ENCODE measurements at places on chromosomes 11 and 22. TPM values are rescaled to one million over a fixed set of nuclear protein-coding genes. Genes with fewer than 3 reads are reported as not detected.

GRCh38 chr11:107370390-107370789 lies 87.2 kb downstream of the CWF19L2 start:
- H3K4me1 ChIP-seq, result peaks cover 9% of the 10 kb centered on the region
- no peak overlapping the region for H3K4me3 ChIP-seq
- no peaks in the 10 kb centered on the region for H3K27me3 ChIP-seq

GRCh38 chr11:2804189-2804588 lies 81.4 kb downstream of the CDKN1C start:
- H3K36me3 ChIP-seq, result no peaks in the 10 kb centered on the region
- H3K27me3 ChIP-seq, result no peaks in the 10 kb centered on the region
- H3K4me3 ChIP-seq, result no peak overlapping the region
- no peak overlapping the region for H3K27ac ChIP-seq

DNA sequence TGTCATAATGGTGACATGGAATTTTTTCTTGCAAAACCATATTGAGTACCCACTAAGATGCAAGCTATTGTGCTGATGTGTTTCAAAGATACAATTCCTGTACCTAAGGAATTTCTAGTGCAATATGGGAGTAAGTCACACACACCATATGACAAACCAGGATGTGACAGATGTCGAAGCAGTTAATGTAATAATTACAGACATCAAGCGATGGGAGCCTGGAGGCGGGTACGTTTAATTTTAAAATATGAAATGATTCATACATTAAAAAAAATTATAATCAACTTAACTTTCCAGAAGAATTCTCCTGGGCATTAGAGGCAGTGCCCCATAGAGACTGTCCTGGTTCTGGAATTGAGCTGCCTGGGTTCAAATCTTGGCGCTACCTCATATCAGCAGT lies 6.0 kb downstream of the SYCE3 start:
- no peaks in the 10 kb centered on the region for H3K4me1 ChIP-seq
- no peak for DNase-seq
- H3K27ac ChIP-seq, result no peak overlapping the region
- H3K36me3 ChIP-seq, result no peaks in the 10 kb centered on the region

- no peak overlapping the region for H3K27ac ChIP-seq
- DNase-seq, result no peak
- no peak overlapping the region for H3K4me3 ChIP-seq
- no peaks in the 10 kb centered on the region for H3K27me3 ChIP-seq
- H3K4me1 ChIP-seq, result no peaks in the 10 kb centered on the region
- peaks cover 73% of the 10 kb centered on the region for H3K36me3 ChIP-seq
These were observed 13.6 kb upstream of the NAT10 start for GRCh38 chr11:34091825-34092224.

- no peak overlapping the region for H3K27ac ChIP-seq
- H3K4me1 ChIP-seq, result no peaks in the 10 kb centered on the region
- DNase-seq, result no peak
- H3K36me3 ChIP-seq, result no peaks in the 10 kb centered on the region
These were observed 321.7 kb upstream of the PLET1 start for GRCh38 chr11:112582366-112582765.

- no peaks in the 10 kb centered on the region for H3K27me3 ChIP-seq
- H3K4me3 ChIP-seq, result no peak overlapping the region
- H3K27ac ChIP-seq, result peak overlapping the region; percentile 88
- H3K36me3 ChIP-seq, result no peaks in the 10 kb centered on the region
These were observed 427.9 kb upstream of the CCDC179 start for GRCh38 chr11:23288003-23288783.

The APLNR gene
- not detected for total RNA-seq

DNA sequence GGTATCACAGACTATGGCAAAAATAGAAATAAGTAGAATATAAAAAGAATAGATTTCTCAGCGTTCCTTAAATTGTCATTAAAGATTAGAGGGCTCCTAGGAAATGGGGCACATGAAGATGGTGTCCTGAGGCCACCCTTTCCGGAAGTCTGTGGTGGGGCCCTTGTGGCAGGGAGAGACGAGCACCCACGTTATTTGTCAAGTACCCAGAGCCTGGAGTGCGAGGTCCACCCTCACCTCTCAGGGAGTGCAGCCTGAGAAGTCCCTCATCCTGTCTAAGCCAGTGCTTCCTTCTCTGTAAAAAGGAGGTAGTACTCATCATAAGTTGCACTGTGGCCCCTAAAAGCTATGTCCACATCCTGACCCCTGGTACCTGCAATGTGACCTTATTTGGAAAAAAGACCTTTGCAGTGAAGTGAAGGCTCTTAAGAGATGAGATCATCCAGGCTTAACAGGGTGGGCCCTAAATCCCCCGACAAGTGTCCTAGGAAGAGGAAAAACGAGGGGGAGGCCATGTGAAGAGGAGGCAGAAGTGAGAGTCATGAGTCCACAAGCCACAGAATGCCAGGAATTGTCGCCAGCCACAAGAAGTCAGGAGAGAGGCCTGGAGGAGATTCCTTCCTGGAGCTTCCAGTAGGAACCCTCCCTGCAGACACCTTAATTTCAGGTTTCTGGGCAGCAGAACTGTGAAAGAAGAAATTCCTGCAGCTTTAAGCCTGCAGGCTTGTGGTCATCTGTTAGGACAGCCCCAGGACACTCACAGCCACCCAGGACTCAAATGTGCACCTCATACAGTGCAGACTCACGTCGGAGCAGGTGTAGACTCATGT lies 76.8 kb upstream of the CCND1 start:
- H3K4me1 ChIP-seq, result no peaks in the 10 kb centered on the region
- no peaks in the 10 kb centered on the region for H3K27me3 ChIP-seq
- DNase-seq, result no peak
- H3K36me3 ChIP-seq, result no peaks in the 10 kb centered on the region
- H3K4me3 ChIP-seq, result no peak overlapping the region
- no peak overlapping the region for H3K27ac ChIP-seq

The DUSP8 gene
- total RNA-seq, result 2.4 TPM

DNA sequence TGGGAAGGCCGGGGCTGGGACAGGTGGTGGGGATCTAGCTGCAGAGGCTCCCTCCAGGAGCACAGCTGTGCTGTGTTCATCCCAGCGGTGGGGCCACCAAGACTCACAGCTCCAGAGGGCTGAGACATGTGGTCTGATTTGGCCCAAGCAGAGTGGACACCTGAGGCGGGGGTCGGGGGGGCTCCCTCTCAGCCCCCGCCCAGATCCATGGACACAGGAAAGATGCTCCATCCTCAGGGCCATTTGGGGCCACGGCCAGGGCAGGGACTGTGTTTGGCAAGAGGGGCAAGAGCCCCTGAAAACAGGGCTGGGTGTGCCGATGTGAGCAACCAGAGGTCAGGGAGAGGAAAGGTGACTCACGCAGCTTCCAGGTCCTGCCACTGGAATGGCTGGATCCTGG lies 219.4 kb downstream of the BRD1 start:
- no peak overlapping the region for H3K4me3 ChIP-seq
- H3K36me3 ChIP-seq, result no peaks in the 10 kb centered on the region
- H3K4me1 ChIP-seq, result no peaks in the 10 kb centered on the region
- DNase-seq, result no peak
- peaks cover 67% of the 10 kb centered on the region for H3K27me3 ChIP-seq

GRCh38 chr11:69234740-69235710 lies 58.9 kb upstream of the MYEOV start:
- no peak overlapping the region for H3K27ac ChIP-seq
- no peak overlapping the region for H3K4me3 ChIP-seq
- H3K27me3 ChIP-seq, result no peaks in the 10 kb centered on the region
- H3K36me3 ChIP-seq, result no peaks in the 10 kb centered on the region

GRCh38 chr22:30046716-30047363 lies 33.4 kb upstream of the HORMAD2 start:
- H3K4me1 ChIP-seq, result peaks cover 19% of the 10 kb centered on the region
- no peaks in the 10 kb centered on the region for H3K36me3 ChIP-seq
- H3K27me3 ChIP-seq, result no peaks in the 10 kb centered on the region
- no peak for DNase-seq

The ARHGAP20 gene
- not detected for total RNA-seq

The KDM4D gene
- 2.7 TPM for total RNA-seq

GRCh38 chr11:76208438-76209374 lies 2.4 kb upstream of the WNT11 start:
- H3K36me3 ChIP-seq, result no peaks in the 10 kb centered on the region
- DNase-seq, result peak; percentile 73
- H3K4me1 ChIP-seq, result peaks cover 32% of the 10 kb centered on the region
- peak overlapping the region; percentile 67 for H3K4me3 ChIP-seq

The ART1 gene
- total RNA-seq, result not detected

The TRIM68 gene
- total RNA-seq, result 6.9 TPM

GRCh38 chr22:49444781-49445180 lies 382.9 kb downstream of the BRD1 start:
- H3K4me3 ChIP-seq, result no peak overlapping the region
- H3K4me1 ChIP-seq, result no peaks in the 10 kb centered on the region
- DNase-seq, result no peak
- H3K27ac ChIP-seq, result no peak overlapping the region

- no peaks in the 10 kb centered on the region for H3K4me1 ChIP-seq
- H3K27me3 ChIP-seq, result peaks cover 27% of the 10 kb centered on the region
- no peaks in the 10 kb centered on the region for H3K36me3 ChIP-seq
- H3K4me3 ChIP-seq, result no peak overlapping the region
These were observed 325.5 kb downstream of the NTM start for GRCh38 chr11:131695889-131696429.

The GPHA2 gene
- total RNA-seq, result not detected

The CCDC116 gene
- not detected for total RNA-seq

DNA sequence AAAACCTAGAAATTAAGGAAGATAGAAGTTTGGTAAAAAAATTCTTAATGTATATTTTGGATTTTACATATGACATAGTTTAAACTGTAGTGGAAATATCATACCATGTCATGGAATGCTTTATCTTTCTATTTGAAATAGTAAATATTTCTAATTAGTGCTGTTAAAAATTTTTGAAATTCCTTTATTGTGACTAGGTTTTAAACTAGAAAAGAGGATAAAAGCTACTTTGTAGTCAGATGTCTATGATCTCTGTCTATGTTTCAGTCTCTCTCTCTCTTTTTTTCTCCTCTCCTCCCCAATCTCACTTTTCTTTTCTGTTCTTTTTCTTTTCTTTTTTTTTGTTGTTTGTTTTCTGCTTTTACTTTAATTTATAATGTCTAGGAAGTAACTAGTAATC lies 226.2 kb downstream of the TMEM135 start:
- H3K4me3 ChIP-seq, result no peak overlapping the region
- H3K27ac ChIP-seq, result no peak overlapping the region
- H3K36me3 ChIP-seq, result no peaks in the 10 kb centered on the region
- no peaks in the 10 kb centered on the region for H3K27me3 ChIP-seq
- H3K4me1 ChIP-seq, result peaks cover 5% of the 10 kb centered on the region

DNA sequence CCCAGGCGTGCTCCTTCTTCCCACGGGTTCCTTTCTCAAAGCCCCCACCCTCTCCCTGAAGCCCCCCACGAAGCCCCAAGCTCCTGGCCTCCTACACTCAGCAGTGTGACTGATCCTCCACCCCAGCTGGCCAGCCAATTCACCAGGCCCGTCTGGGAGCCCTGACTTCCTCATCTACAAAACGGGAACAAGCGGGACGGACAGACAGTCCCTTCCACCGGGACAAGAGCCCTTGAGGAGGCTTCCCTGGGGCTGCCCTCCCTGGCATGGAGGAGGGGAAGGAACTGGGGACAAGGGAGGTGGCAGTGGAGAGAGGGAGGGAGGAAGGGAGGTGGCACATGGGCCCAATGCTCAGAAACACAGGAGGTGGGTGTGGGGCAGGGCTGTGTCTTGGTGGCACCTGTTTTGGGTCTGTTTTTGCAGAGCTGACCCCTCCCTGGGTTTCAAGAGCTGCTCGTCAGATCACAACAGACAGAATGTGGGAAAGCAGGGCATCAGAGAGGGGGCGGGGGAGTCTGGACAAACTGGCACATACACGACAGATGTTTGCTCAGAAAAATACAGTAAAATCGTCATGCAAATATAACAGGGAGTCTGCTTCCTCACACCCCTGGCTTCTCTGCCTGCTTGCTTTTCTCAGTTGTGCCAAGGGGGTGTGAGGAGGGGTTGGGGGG lies 56.8 kb downstream of the ELFN2 start:
- DNase-seq, result no peak
- no peak overlapping the region for H3K4me3 ChIP-seq
- H3K4me1 ChIP-seq, result no peaks in the 10 kb centered on the region
- H3K27ac ChIP-seq, result no peak overlapping the region
- no peaks in the 10 kb centered on the region for H3K36me3 ChIP-seq

GRCh38 chr11:66864172-66864901 lies 7.5 kb downstream of the LRFN4 start:
- H3K27me3 ChIP-seq, result no peaks in the 10 kb centered on the region
- H3K27ac ChIP-seq, result no peak overlapping the region
- no peak for DNase-seq
- no peak overlapping the region for H3K4me3 ChIP-seq
- H3K4me1 ChIP-seq, result peaks cover 6% of the 10 kb centered on the region

The MUC15 gene
- total RNA-seq, result not detected

The IFTAP gene
- total RNA-seq, result 17.6 TPM

The GLYATL1 gene
- total RNA-seq, result not detected

- peaks cover 15% of the 10 kb centered on the region for H3K4me1 ChIP-seq
- H3K27me3 ChIP-seq, result no peaks in the 10 kb centered on the region
- peak; percentile 32 for DNase-seq
- H3K27ac ChIP-seq, result no peak overlapping the region
- H3K36me3 ChIP-seq, result no peaks in the 10 kb centered on the region
- no peak overlapping the region for H3K4me3 ChIP-seq
These were observed 65.6 kb upstream of the CLMP start for GRCh38 chr11:123260511-123261211.

DNA sequence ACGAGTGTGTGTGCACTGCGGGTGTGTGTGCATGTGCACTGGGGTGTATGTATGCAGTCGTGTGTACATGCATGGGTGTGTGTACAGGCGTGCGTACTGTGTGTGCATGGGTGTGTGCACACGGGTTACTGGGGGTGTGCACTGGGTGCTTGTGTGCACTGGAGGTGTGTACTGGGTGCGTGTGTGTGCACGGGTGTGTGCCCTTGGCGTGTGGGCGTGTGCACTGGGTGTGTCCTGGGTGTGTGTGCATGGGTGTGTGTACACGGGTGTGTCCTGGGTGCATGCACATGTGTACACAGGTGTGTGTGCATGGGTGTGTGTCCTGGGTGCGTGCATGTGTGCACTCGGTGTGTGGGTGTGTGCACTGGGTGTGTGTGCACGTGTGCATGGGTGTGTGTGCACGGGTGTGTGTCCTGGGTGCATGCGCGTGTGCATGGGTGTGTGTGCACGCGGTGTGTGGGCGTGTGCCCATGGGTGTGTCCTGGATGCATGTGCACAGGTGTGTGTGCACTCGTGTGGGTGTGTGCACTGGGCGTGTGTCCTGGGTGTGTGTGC lies 39.1 kb downstream of the BRSK2 start:
- H3K4me1 ChIP-seq, result no peaks in the 10 kb centered on the region
- H3K36me3 ChIP-seq, result no peaks in the 10 kb centered on the region
- DNase-seq, result no peak
- H3K27ac ChIP-seq, result no peak overlapping the region

- no peaks in the 10 kb centered on the region for H3K27me3 ChIP-seq
- H3K36me3 ChIP-seq, result no peaks in the 10 kb centered on the region
- H3K27ac ChIP-seq, result no peak overlapping the region
- H3K4me1 ChIP-seq, result no peaks in the 10 kb centered on the region
- DNase-seq, result no peak
These were observed 24.1 kb upstream of the GRK3 start for GRCh38 chr22:25540166-25540907.

- peaks cover 6% of the 10 kb centered on the region for H3K36me3 ChIP-seq
- H3K27ac ChIP-seq, result peak overlapping the region; percentile 65
- H3K4me1 ChIP-seq, result peaks cover 29% of the 10 kb centered on the region
- DNase-seq, result peak; percentile 87
- H3K27me3 ChIP-seq, result no peaks in the 10 kb centered on the region
- H3K4me3 ChIP-seq, result no peak overlapping the region
These were observed 53.8 kb upstream of the ME3 start for GRCh38 chr11:86726118-86726753.

The SCUBE1 gene
- total RNA-seq, result not detected
